ENCODE measurements at places on chromosomes 1 and 21. TPM values are rescaled to one million over a fixed set of nuclear protein-coding genes. Genes with fewer than 3 reads are reported as not detected.
A peak's percentile ranks its signal among the peaks of the same experiment; 100 is the strongest.

DNA sequence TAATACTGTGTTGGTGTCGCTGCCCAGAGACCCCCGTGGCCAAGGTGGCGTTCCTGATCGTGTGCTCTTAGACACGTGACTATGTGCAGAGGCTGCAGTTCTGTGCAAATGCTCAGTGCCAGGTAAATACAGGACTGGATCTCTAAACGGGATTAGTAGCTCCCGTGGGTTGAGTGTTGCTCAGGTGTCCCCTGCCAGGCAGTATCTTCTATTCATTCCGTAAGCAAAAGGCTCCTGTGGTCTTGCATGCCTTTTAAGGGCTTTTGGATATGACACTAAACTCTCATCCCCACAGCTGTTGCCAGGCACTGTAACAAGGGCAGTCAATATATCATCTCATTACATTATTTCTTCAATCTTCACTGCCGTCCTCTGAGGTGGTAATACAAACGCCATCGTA lies 94.2 kb upstream of the MAP1LC3C start:
- H3K27me3 ChIP-seq, result no peaks in the 10 kb centered on the region
- H3K4me1 ChIP-seq, result no peaks in the 10 kb centered on the region
- no peak overlapping the region for H3K4me3 ChIP-seq
- H3K27ac ChIP-seq, result no peak overlapping the region
- no peaks in the 10 kb centered on the region for H3K36me3 ChIP-seq
- DNase-seq, result no peak

COL11A1 gene
- total RNA-seq, result not detected

DNA sequence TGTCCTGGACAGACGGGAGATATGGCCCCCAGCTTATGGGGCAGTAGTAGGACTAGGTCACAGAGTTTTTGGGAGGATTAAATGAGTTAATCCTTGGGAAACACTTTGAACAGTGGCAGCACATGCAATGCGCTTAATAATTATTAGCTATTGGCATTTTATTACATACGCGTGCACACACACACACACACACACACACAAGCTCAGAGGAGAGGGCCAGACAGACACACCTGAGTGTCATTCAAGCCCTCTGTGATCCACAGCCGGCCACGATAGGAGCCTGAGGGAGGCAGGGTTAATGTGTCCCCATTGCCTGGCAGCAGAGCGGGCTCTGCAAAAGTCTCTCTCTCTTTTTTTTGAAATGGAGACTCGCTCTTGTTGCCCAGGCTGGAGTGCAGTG lies 37.9 kb downstream of the EPHA2 start:
- H3K27ac ChIP-seq, result no peak overlapping the region
- H3K27me3 ChIP-seq, result peaks cover 4% of the 10 kb centered on the region
- H3K36me3 ChIP-seq, result no peaks in the 10 kb centered on the region
- H3K4me1 ChIP-seq, result no peaks in the 10 kb centered on the region

DNA sequence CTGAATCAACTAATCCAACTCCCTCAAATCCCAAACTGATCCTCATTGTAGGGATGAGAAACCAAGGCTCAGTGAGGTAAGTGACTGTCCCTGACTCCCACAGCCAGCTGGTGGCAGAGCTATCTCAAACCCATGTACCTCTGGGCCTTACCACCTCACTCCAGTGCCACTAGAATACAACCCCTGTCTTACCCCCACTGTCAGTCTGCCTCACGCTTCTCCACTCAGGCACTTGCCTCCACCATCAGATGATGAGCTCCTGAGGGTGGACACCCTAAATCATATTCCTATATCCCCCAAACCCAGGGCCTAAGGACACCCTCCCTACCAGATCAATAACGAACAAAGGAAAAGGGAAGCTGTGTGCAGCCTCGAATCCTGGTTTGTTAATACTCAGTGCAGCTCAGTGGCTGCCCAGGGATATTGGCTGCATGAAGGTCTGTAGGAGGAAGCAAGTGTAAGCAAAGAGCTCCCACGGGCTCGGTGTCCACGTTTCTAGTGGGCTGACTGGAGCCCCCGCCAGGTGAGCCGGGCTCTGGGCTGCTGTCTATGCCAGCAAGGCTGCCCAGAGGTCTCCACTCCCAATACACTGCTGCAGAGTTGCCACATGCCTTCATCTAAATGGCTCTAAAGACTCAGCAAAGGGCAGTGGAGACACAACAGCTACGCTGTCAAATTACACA lies 533.4 kb downstream of the MATN1 start:
- H3K4me3 ChIP-seq, result no peak overlapping the region
- no peaks in the 10 kb centered on the region for H3K36me3 ChIP-seq
- H3K27ac ChIP-seq, result no peak overlapping the region

DNA sequence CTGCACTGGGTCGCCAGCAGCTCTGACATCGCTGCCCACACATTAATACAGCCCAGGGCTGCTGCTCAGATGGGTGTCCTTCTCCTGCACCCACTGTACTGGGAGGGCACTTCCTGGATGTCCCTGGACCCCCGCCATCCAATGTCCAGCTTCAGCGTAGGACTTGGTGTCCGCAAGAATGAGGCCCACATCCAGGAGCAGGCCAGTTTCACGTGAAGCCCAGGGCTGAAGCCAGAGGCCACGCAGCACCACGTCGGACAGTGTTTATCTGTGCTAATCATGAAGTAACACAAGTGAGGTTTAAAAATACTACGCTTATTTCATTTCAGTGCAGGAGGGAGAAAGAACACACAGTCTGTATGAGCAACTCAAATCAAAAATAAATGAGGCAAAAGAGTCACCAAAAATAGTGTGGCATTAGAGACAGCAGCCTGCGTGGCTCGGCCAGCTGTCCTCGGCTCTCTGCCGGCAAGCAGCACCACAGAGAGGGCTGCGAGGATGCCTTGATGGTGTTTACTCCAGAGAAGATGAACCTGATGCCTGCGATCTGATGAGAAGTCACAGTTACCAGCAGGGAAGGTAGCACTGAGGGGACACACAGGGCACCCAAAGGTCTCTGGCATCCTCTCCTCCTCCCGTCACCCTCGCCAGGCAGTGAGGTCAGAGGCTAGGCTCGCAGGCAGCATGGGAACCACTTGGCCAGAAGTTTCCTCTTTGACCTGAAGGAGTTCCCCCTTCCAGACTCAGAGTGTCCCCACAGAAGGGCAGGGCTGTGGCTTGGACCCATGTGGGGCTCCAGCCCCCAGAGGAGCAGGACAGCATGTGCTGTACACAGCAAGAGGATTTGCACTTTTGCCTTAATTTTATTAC lies 22.1 kb upstream of the NPHP4 start:
- peaks cover 7% of the 10 kb centered on the region for H3K4me1 ChIP-seq
- no peak for DNase-seq
- H3K27ac ChIP-seq, result no peak overlapping the region
- no peak overlapping the region for H3K4me3 ChIP-seq
- peaks cover 4% of the 10 kb centered on the region for H3K36me3 ChIP-seq
- no peaks in the 10 kb centered on the region for H3K27me3 ChIP-seq

SLC45A1 gene
- total RNA-seq, result 0.61 TPM

NKAIN1 gene
- not detected for total RNA-seq

DNA sequence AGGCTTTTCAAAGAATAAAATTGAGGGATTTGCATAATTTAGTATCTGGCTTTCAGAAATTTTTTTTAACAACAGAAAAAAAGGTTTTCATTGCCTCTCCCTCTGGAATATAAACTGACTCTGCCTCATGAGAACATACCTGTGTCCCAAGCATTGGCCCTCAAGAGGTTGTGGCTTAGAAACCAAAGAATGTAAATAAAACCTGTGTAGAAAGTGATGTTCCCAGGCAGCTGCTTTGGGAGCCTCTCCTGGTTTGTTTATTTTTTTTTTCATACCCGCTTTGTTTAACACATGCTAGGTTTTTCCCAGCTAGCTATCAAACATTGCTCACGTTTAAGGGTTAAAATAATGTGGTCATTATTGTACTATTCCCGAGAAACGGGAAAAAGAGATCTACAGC lies 40.5 kb upstream of the IFNAR2 start:
- no peak overlapping the region for H3K4me3 ChIP-seq
- no peak for DNase-seq
- peaks cover 6% of the 10 kb centered on the region for H3K4me1 ChIP-seq
- H3K27me3 ChIP-seq, result peaks cover 2% of the 10 kb centered on the region
- H3K36me3 ChIP-seq, result no peaks in the 10 kb centered on the region
- no peak overlapping the region for H3K27ac ChIP-seq

DNA sequence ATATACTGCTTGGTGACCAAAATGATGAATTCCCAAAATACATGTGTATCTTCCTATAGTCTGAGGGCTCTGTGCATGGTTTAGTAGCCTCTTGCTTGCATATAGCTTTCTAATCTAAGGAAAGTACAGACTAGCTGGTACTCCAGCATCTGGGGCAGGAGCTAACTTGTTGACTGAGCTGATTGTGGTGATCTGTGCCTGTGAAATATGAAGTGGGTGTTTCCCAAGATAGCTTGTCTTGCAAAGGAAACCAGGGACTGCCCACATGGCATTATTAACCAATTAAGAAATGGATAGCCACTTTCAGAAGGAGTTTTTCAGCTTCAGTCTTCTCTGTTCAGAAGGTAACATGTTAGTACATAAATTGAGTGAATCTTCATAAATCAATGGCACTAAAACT lies 219.8 kb downstream of the NEGR1 start:
- DNase-seq, result no peak
- no peaks in the 10 kb centered on the region for H3K27me3 ChIP-seq
- no peaks in the 10 kb centered on the region for H3K4me1 ChIP-seq
- H3K4me3 ChIP-seq, result no peak overlapping the region

DNA sequence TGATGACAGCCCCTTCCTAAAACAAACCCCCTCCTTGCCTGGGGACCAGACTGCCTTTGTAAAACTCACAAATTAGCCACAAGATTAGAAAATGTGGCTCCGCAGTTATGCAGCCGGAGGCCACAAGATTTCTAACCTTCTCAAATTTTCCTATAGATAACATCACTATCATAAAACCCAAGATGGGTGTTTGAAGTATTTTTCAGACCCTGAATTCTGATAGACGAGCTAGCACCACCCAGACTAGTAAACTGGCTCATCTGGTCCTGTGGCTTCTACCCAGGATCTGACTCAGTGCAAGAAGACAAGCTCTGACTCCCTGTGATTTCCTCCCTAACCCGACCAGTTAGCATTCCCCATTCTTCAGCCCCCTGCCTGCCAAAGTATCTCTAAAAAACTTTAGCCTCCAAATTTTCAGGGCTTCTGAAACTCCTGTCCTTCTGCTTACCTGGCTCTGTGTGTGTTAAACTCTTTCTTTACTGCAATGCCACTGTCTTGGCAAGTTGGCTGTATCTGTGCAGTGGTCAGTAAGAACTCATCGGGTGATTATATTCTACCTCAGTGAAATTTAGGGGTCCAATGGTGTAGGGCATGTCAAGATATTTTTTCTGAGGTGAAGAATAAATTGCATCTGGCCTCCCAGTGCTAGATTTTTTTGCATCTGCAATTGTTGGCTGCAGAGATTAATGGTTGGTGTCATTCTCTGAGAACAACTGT lies 102.1 kb downstream of the S1PR1 start:
- no peak overlapping the region for H3K4me3 ChIP-seq
- no peak for DNase-seq
- H3K27me3 ChIP-seq, result no peaks in the 10 kb centered on the region
- H3K36me3 ChIP-seq, result no peaks in the 10 kb centered on the region

DNA sequence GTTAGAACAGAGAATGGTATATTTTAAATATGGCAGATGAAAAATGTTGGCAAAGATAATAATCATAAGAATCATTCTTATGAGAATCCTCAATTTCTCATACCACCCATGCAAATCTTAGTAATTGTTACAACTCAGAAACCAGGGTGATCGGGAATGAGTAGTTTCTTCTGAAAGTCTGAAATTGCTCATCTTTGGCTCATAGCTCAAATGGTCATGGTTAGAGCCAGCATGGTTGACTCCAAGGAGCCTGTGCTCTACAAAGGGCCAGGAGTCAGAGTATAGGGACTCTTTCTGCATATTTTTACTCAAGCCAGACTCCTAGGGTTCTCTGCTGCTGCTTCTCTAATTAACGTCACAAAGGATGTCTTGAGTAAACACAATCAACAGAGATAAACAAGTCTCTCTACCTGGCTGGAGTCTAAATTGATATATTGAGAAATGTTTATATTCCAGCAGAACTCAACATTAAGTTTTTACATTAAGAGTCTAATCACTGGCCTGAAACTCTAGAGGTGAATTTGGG lies 1.9 kb upstream of the ETV3 start:
- DNase-seq, result no peak
- H3K27ac ChIP-seq, result peak overlapping the region; percentile 95
- H3K36me3 ChIP-seq, result peaks cover 11% of the 10 kb centered on the region
- no peaks in the 10 kb centered on the region for H3K27me3 ChIP-seq

IVL gene
- not detected for total RNA-seq

DNA sequence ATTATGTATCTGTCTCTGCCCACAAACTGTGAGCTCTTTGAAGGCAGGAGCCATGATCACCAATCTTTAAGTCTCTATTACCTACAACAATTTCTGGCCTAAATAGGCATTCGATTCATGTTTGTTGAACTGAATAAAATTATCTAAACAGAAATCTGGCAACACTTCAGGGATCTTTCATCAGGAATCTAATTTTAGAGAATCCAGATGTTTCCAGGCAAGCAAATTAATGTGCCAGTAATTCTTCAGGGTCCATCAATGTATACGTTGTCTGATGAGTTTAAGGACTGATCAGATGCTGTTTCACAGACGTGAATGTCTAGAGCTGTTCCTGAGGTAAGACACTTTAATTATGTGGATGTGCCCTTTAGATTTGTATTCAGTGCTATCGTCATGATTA lies 524.4 kb downstream of the PTPRC start:
- peaks cover 9% of the 10 kb centered on the region for H3K4me1 ChIP-seq
- no peak for DNase-seq
- H3K4me3 ChIP-seq, result no peak overlapping the region

- no peak for DNase-seq
- no peaks in the 10 kb centered on the region for H3K27me3 ChIP-seq
- no peaks in the 10 kb centered on the region for H3K4me1 ChIP-seq
- no peak overlapping the region for H3K4me3 ChIP-seq
- H3K36me3 ChIP-seq, result no peaks in the 10 kb centered on the region
Measured at GRCh38 chr1:81672766-81673165, 128.0 kb upstream of the ADGRL2 start.

AGT gene
- total RNA-seq, result not detected

DNA sequence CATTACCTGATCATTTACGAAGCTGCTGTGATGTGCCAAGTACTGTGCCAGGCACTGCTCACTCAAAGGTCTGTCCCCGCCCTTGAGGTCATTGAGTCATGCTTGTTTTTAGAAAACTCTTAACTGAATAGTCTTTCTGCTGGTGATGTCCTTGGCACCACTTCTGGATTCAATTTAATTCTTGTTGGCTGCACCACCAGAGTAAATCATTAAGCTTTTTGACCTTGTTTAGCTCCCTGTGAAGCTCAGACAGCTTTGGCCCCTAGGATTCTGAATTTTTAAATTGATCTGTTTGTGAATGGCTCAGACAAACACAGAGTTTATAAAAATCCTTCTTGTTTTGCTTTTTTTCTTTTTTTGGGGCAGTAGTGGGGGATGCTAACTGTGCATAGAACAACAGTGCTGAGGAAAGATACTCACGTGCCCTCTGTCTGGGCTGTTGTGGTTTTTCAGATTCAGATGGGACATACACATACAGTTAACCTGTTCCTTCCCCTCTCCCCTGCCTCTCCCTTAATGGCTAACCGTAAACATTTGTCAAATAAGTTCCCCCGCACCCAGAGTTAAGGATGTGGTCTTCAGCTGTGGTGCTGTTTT lies 67.6 kb downstream of the MTR start:
- no peak overlapping the region for H3K27ac ChIP-seq
- H3K36me3 ChIP-seq, result peaks cover 63% of the 10 kb centered on the region
- no peaks in the 10 kb centered on the region for H3K4me1 ChIP-seq
- H3K27me3 ChIP-seq, result no peaks in the 10 kb centered on the region

GRCh38 chr1:41353744-41354143 lies 7.5 kb upstream of the FOXO6 start:
- H3K4me1 ChIP-seq, result peaks cover 5% of the 10 kb centered on the region
- H3K27me3 ChIP-seq, result no peaks in the 10 kb centered on the region
- H3K36me3 ChIP-seq, result no peaks in the 10 kb centered on the region

All from B cell (primary cell).